Activated CD8-positive, alpha-beta T cell treated with anti-CD3 and anti-CD28 coated beads, Interleukin-2, amount 10 ng/mL, durations not matched to agents 7 days and 5 days (primary cell): ENCODE measurements at places on chromosomes 7 and 10. TPM values are rescaled to one million over a fixed set of nuclear protein-coding genes. Genes with fewer than 3 reads are reported as not detected.
A peak's percentile ranks its signal among the peaks of the same experiment; 100 is the strongest.

DNA sequence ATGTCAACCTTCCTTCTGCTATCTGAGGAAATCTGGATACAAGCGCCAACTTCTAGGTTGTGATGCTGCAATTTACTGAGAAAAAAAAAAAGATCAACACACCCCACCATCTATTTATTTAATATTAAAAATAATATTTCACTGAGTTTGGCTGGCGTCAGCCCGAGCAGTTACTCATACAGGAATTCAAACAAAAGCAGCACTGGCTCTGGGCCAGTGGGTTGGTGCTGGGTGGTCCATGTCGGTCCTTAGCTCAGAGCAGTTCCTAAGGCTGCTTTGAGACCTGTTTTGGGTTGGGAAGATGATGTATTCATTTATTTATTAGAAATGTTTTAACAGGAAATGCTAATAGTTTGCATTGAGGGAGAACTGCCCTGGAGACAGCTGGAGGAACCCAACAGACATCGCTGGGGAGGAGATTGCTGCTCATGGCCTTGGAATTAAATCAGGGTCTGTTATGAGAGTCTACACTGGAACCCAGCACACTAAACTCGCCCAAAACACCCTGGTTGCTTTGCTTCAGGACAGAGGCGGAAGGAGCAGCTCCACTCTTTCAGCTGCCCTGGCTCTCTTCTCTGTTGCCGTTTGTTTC, 36.3 kb upstream of the GOT1 start:
- no peak for DNase-seq

ADAP1 gene
- total RNA-seq: 28.6 TPM

DNA sequence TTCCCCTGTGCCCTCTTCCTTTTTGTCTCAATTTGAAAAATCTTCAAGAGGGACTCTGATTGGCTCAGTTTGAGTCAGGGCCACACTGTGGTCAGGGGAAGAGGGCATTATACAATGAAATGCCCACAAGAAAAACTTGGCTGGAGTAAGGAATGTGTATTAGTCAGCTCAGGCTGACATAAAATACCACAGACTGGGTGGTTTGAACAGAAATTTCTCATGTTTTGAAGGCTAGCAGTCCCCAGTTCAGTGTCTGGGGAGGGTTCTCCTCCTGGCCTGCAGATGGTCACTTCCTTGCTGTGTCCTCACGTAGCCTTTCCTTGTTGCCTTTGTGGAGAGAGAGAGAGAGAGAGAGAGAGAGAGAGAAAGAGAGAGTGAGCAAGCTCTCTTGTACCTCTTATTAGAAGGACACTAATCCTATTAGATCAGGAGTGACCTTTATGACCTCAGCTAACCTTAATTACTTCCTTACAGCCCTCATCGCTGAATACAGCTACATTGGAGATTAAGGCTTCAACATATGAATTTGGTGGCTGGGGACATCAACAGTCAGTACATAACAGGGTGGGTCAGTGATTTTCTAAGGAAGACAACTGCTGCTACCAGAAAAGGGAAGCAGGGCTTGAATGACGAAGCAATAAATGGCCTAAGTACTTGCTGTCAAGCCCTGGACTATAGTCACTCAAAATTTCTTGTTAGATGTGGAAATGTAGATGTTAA, 25.8 kb upstream of the FAM13C start:
- DNase-seq: no peak

- no peak for DNase-seq
These were observed 275.5 kb upstream of the DGKB start for GRCh38 chr7:15178065-15178464.

GRCh38 chr7:21851559-21851967, 94.1 kb downstream of the CDCA7L start:
- no peak for DNase-seq

SPAM1 gene
- not detected for total RNA-seq

DNA sequence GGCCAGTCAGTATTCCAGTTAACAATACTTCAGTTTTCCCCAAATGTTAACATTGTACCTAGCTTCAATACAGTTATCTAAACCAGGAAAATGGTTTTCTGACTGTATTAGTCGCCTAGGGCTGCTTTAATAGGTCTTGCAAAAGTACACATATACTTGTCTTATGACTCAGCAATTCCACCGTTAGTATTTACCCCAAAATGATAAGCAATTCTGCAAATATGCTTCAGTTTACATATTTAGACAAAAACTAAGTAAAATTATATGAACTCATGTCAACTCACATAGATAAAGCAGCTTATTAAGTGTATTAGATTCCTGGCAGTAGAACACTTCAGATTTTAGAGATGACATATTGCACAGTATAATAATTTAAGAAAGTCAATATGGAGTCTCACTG, 363.3 kb downstream of the ARL4A start:
- DNase-seq: no peak

DNA sequence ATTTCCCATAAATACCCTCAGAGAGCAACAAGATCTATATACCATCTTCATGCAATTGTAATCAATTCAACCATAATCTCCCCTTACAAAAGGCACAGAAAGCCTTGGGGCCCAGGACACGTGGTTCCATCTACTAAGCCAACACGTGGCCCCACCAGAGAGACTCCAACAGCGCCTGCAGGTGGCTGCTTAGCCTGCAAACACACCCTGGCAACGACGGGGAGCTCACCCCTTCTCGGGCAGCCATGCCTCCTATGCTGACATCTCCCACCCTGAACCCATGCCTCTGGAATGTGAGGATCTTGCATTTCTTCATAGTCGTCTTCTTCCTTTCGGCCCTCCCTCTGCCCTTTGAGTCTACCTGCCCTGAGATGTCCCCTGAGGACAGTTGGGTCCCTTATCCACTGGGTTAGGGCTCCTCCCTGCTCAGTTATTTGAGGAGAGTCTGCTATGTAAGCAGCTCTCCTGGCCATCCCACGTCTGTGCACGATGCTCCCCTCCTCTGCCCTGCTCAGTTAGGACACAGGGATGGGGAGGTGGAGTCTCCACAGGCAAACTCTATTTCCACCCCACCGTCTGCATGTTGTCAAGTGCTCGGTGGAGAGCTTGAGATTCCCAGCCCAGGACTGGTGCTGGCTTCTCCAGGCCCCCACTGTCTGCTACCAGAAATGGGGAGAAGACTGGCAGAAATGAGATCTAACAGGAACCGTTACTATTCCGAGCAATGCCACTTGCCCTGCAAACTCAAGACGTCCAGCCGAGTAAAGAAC, 36.5 kb downstream of the EBF3 start:
- DNase-seq: no peak

- peak; percentile 83 for DNase-seq
These were observed at the start of gene TRDMT1 for GRCh38 chr10:17200912-17201793. TRDMT1 (minus strand) TSS chr10:17201672; CDS start chr10:17201634, 38 bp downstream.

- DNase-seq: peak; percentile 76
These were observed 14.4 kb upstream of the SH2B2 start for GRCh38 chr7:102272075-102272916.

AHR gene
- 39.0 TPM for total RNA-seq

SKAP2 gene
- 12.5 TPM for total RNA-seq

DNA sequence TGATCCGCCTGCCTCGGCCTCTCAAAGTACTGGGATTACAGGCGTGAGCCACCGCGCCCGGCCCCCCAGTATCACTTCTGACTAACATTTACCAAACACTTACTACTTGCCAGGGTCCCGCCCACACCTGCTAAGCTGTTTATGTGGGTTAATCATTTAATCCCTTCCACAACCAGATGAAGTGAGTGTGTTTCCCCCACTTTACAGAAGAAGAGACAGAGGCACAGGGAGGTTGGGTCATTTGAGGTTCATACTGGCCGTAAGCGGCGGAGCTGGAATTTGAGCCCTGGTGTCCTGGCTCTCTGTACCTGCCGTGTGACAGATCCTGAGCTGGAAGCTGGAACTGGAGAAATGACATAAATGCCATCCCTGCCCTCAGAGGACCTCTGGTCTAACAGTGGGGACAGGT, 15.1 kb upstream of the VPS37D start:
- no peak for DNase-seq

- no peak for DNase-seq
These were observed 54.9 kb downstream of the ODAD2 start for GRCh38 chr10:27944005-27944404.

INHBA gene
- not detected for total RNA-seq

CTAGE4 gene
- total RNA-seq: not detected

DNA sequence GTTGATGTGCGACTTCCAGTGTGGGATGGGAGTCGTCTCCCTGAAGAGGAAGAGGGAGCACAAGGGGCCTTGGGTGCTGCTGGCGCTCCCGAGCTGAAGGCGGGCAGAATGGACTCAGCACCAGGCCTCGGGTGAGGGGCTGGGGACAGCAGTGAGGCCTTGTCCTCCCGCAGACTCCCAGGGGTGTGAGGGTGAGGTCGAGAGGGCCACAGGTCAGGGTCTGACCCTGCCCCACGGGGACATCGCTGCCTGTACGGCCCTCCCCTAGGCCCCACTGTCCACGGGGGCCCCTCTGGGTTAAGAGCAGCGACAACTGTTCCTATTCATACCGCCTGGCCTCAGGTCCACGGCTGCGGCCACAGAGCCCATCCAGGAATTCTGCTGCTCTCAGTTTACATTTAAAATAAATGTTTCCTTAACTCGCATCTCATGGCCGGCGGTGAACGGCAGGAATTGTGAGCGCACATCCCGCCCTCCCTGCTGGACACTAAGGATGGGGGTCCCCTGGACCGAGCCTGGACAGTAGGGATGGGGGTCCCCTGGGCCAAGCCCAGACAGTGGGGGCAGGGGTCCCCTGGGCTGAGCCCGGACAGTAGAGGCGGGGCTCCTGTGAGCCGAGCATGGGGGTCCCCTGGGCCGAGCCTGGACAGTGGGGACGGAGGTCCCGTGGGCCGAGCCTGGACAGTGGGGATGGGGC, 61.7 kb downstream of the PDGFA start:
- DNase-seq: no peak

DNA sequence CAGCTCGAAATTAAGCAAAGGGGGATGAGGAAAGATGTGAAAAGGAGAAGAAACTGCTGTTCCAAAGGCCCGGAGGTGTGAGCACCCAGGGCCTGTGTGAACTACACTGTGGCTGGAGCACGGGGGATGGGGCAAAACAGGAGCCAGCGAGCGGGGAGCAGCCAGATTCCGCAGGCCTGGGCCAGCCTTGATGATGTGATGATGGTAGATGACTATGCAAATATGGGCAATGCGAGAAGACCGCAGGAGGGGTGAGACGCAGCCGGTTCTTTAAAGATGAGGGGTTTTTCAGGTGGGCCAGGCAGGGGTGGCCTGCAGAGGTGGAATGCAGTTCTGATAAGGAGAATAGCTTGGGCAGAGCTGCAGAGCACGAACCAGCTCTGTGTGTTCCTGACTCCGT, 61.5 kb downstream of the LANCL2 start:
- DNase-seq: no peak

NACAD gene
- total RNA-seq: 0.16 TPM

GRCh38 chr7:134155206-134155605, 28.1 kb downstream of the LRGUK start:
- DNase-seq: no peak

PGAM2 gene
- 0.34 TPM for total RNA-seq
